ENCODE measurements at places on chromosomes 3 and 15.

DNA sequence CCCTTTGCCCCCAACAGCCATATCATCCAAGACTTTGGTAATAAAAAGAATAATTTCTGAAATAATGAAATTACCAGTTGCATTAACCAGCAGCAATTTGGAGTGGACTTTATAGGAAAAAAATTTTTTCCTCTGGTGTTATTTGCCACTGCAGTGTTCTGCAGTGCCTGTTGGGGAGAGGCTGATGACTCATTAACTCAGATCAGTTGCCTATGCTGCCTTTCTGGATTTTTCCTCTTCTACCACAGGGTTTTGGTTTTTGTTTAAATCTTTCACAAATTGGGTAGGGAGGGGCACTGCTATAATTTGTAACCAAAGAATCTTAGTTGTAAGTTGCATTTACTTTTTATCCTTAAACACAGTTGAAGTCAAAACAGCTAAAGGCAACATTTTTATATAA lies 22.7 kb downstream of the ATP6V1A start:
- no peak overlapping the region for H3K27ac ChIP-seq
- H3K36me3 ChIP-seq = no peaks in the 10 kb centered on the region
- DNase-seq = no peak
- H3K4me1 ChIP-seq = peaks cover 4% of the 10 kb centered on the region
- H3K4me3 ChIP-seq = no peak overlapping the region

DNA sequence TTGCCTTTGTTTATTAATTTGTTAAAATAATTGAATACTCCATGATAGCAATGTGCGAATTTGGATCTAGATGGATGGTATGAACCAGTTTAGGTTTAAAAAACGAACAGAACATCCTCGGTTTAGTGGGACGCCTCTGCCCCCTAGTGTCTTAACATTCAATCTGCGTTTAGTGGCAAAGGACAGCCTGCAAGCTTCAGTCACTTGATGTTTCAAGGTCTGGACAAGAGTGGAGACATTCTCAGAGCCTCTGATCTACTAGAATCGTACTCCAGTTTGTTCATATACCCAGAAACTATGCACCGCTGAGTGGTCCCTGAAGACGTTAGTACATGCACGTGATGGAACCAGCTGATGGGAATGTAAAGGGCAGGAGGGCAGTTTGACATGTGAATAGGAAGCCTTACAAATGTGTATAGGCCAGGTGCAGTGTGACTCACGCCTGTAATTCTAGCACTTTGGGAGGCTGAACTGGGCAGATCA lies 17.8 kb upstream of the ATP13A4 start:
- H3K27me3 ChIP-seq = no peaks in the 10 kb centered on the region
- no peaks in the 10 kb centered on the region for H3K36me3 ChIP-seq
- no peak overlapping the region for H3K4me3 ChIP-seq
- H3K4me1 ChIP-seq = no peaks in the 10 kb centered on the region
- H3K27ac ChIP-seq = no peak overlapping the region

DNA sequence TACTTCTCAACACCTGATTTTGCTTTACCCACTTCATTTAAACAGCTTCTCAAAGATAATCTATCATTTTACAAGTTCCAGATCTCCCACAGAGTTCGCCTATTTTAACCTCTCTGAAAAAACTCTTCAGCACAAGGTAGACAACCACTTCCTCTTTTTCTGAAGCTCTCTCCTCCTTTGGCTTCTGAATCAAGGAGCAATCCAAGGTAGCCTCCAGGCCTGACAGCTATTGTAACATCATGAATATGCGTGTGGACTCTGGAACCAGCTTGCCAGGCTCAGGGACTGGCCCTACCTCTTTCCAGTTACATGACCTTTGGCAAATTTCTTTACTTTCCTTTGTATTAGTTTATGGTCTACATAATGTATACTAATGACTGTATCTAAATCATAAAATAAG lies 405.9 kb upstream of the ZNF385D start:
- H3K36me3 ChIP-seq = no peaks in the 10 kb centered on the region
- H3K4me1 ChIP-seq = no peaks in the 10 kb centered on the region
- no peak overlapping the region for H3K4me3 ChIP-seq
- DNase-seq = no peak
- H3K27ac ChIP-seq = no peak overlapping the region
- no peaks in the 10 kb centered on the region for H3K27me3 ChIP-seq

DNA sequence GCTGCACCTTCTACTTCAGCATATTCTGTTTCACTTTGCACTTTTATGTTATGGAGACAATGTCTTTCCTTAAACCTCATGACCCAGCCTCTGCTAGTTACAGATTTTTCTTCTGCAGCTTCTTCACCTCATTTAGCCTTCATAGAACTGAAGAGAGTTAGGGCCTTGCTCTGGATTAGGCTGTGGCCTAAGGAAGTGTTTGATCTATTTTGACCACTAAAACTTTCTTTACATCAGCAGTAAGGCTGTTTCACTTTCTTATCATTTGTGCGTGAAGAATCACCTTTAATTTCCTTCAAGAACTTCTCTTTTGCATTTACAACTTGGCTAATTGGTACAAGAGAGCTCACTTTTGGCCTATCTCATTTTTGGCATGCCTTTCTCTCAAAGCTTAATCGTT lies 40.9 kb downstream of the PHLDB2 start:
- H3K36me3 ChIP-seq = no peaks in the 10 kb centered on the region
- DNase-seq = no peak
- H3K27me3 ChIP-seq = peaks cover 3% of the 10 kb centered on the region
- H3K4me3 ChIP-seq = no peak overlapping the region
- H3K4me1 ChIP-seq = peaks cover 4% of the 10 kb centered on the region
- H3K27ac ChIP-seq = no peak overlapping the region

DNA sequence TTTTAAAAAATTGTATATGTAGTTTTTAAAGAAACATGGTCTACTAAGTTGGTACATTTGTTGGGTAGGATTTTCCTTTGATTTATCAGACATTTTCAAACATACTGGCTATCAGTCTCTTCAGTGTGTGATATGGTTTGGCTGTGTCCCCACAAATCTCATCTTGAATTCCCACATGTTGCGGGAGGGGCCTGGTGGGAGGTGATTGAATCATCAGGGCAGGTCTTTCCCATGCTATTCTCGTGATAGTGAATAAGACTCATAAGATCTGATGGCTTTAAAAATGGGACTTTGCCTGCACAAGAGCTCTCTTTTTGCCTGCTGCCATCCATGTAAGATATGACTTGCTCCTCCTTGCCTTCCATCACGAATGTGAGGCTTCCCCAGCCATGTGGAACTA lies 121.9 kb downstream of the ABI3BP start:
- H3K36me3 ChIP-seq = no peaks in the 10 kb centered on the region
- no peaks in the 10 kb centered on the region for H3K4me1 ChIP-seq
- peaks cover 19% of the 10 kb centered on the region for H3K27me3 ChIP-seq
- no peak overlapping the region for H3K27ac ChIP-seq

GRCh38 chr3:177262396-177262795 lies 65.1 kb upstream of the TBL1XR1 start:
- H3K36me3 ChIP-seq = no peaks in the 10 kb centered on the region
- no peak for DNase-seq
- no peak overlapping the region for H3K4me3 ChIP-seq
- H3K27me3 ChIP-seq = no peaks in the 10 kb centered on the region
- peaks cover 5% of the 10 kb centered on the region for H3K4me1 ChIP-seq

DNA sequence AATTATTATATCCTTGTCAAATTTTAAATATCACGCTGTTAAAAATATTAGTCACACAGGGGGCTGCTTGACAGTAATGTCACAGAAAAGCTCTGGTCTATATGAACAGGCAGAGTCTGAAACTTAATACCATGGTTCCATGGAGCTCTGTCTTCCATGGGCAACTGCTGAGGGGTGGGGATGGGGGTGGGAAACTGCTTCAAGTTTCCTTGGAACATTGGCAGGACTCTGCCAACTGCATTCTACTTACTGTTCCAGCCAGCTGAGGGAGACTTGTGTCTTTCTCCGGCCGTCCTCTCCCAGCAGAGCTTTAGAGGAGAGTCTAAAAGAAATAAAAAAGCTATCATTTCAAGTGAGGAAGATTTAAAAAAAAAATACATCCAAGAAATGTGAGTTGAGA lies 348.7 kb downstream of the ZIC1 start:
- H3K27me3 ChIP-seq = no peaks in the 10 kb centered on the region
- H3K27ac ChIP-seq = no peak overlapping the region
- no peak for DNase-seq

DNA sequence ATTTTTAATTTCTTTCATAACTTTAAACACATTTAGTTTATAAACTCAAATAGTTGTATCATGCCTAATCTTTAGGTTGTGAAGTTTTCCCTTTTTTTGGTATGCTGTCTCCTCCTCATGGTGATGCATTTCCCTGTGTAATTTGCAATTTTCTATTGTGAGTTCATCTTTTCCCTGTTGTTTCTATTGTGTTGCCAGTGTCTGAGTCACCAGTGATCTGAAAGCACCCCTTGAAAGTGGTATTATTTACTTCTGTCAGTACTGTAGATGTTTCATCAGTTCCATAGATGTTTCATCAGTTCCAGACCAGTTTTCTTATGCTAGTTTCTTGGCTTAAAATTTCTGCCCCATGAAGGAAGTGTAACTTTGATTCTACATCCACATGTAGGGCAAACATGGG lies 80.6 kb downstream of the OXSM start:
- no peak overlapping the region for H3K4me3 ChIP-seq
- peaks cover 11% of the 10 kb centered on the region for H3K4me1 ChIP-seq
- peaks cover 2% of the 10 kb centered on the region for H3K36me3 ChIP-seq
- H3K27ac ChIP-seq = peak overlapping the region; percentile 69
- no peak for DNase-seq
- peaks cover 2% of the 10 kb centered on the region for H3K27me3 ChIP-seq

DNA sequence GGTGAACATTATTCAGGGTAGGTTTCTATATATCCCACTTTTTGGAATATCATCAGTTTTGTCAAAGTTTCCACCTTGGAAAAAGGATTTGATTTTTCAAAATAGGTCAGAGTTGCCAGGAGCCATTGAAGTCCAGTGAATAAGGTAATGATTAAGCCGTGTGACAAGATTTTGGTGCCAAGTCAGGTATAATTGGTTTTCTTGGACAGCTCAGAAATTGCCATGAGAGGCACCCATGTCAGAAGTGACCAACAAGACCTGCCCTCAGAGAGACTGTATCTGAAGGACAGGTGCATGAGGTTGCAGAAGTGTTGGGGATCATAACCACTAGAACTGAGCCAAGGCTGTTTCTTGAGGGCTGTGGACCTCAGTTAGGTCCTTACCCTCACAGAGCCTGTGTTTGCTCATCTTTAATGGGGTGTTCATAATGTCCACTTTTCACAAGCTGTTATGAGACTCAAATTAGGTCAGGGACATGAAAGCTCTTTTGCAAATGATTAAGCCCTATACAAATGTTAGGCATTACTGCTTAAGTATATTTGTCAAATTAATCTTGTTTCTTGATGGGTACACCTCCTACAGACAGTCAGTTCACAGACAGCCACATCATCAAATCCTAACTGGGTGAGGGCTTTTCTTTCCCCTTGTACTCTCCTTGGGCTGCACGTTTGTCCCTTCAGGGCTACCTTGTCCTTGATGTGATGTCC lies 32.3 kb downstream of the CASR start:
- no peaks in the 10 kb centered on the region for H3K4me1 ChIP-seq
- DNase-seq = no peak
- no peak overlapping the region for H3K27ac ChIP-seq
- no peaks in the 10 kb centered on the region for H3K36me3 ChIP-seq
- no peak overlapping the region for H3K4me3 ChIP-seq

DNA sequence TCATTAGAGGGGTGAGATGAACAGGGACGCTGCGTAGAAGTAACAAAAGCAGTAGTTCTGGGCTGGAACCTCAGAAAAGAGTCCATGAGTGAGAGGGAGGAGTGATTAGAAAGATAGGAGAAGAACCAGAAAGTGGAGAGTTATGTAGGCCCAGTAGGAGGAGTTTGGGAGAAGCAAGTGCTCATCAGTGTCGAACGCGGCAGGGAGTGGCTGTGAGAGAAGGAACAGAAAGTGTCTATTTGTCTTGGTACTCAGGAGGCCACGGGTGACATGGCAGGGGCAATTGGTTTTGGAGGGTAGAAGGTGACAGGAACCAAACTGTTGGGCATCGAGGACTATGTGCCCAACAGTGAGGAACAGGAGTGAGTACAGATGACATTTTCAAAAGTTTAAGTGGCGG lies 1.3 kb upstream of the INSYN1 start:
- H3K27ac ChIP-seq = no peak overlapping the region
- H3K4me3 ChIP-seq = no peak overlapping the region
- H3K27me3 ChIP-seq = peaks cover 46% of the 10 kb centered on the region
- H3K4me1 ChIP-seq = no peaks in the 10 kb centered on the region
- no peak for DNase-seq

DNA sequence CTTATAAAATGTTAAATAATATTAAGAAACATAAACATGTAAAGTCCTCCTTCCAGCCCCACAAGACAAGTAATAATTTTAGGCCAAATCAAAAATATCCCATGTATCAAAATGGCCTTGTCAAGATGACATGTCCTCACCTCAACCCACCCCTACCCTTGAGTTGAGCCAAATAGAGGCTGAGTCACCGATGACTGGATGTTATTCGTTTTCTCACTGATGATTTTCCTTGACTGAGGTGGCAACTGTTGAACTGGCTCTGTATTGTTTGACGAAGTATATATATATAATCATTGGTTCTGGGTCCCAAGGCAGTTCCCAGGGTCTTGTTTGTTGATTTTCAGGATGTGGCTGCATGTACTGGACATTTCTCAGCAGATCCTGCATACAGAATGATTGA lies 75.3 kb downstream of the TMEM108 start:
- H3K36me3 ChIP-seq = no peaks in the 10 kb centered on the region
- no peak overlapping the region for H3K4me3 ChIP-seq
- DNase-seq = no peak

DNA sequence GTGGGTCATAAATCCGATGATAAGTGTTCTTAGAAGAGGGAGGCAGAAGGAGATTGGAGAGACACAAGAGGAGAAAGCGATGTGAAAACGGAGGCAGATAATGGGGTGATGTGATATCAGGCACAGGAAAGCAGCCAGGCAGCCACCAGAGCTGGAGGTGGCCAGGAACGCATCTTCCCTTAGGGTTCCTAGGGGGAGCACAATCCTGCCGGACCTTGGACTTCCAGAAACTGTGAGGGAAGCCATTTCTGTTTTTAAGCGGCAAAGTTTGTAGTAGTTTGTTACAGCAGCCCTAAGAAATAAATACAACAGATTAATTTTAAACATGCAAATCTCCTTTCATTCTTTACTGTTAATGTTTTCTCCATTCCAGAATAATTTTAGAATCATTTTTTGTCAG lies 259.9 kb upstream of the TMC3 start:
- no peak overlapping the region for H3K27ac ChIP-seq
- H3K36me3 ChIP-seq = no peaks in the 10 kb centered on the region
- no peak for DNase-seq

DNA sequence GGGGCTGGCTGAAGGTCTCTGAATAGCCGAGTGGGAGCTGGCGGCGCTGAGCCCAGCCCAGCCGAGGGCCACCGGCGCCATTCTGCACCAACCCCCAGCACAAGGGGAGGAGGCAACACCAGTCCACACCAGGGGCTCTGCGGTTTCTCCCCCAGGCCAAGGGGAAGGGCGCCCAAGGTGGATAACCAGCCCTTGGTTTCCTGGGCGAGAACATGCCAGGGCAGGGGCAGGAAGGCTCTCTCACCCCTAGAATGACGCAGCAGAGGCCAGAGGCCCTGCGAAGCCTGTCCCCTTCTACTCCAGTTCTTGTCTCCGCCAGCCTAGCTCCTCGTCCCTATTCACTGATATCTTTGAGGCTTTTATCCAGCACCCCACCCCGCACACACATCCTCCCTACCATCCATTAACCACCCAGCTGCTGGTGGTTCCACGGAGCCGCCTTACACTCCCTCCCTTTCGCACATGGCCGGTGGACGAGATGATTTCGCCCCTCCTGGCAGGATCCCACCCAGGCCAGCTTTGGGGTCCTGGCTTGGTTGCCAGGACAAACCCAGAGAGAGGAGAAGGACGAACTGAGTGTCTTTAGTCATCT lies 1.3 kb downstream of the RBPMS2 start:
- no peaks in the 10 kb centered on the region for H3K36me3 ChIP-seq
- peak overlapping the region; percentile 39 for H3K4me3 ChIP-seq
- peaks cover 51% of the 10 kb centered on the region for H3K27me3 ChIP-seq
- no peaks in the 10 kb centered on the region for H3K4me1 ChIP-seq
- DNase-seq = no peak

All from activated naive CD8-positive, alpha-beta T cell treated with anti-CD3 and anti-CD28 coated beads, Interleukin-2, amount 50 U/mL, for 24 hours (primary cell).